Activated naive CD8-positive, alpha-beta T cell treated with anti-CD3 and anti-CD28 coated beads, Interleukin-2, amount 10 ng/mL, durations not matched to agents 7 days and 5 days (primary cell): ENCODE measurements at places on chromosomes 5 and 9. TPM values are rescaled to one million over a fixed set of nuclear protein-coding genes. Genes with fewer than 3 reads are reported as not detected.

Gene SLC34A3
- not detected for total RNA-seq

Gene WDR31
- total RNA-seq = 1.00 TPM

GRCh38 chr5:68196876-68197275 is 18.7 kb upstream of the PIK3R1 start:
- H3K4me3 ChIP-seq = no peak overlapping the region
- H3K27ac ChIP-seq = no peak overlapping the region
- no peak for DNase-seq
- H3K36me3 ChIP-seq = no peaks in the 10 kb centered on the region
- peaks cover 4% of the 10 kb centered on the region for H3K27me3 ChIP-seq
- H3K4me1 ChIP-seq = peaks cover 2% of the 10 kb centered on the region

GRCh38 chr5:176469296-176469695 is 21.1 kb downstream of the FAF2 start:
- peaks cover 6% of the 10 kb centered on the region for H3K4me1 ChIP-seq
- H3K27ac ChIP-seq = no peak overlapping the region
- H3K4me3 ChIP-seq = no peak overlapping the region
- H3K36me3 ChIP-seq = peaks cover 17% of the 10 kb centered on the region
- H3K27me3 ChIP-seq = no peaks in the 10 kb centered on the region
- DNase-seq = no peak

GRCh38 chr9:26326563-26326962 is 566.0 kb downstream of the CAAP1 start:
- DNase-seq = no peak
- no peaks in the 10 kb centered on the region for H3K36me3 ChIP-seq
- H3K4me3 ChIP-seq = no peak overlapping the region
- H3K27ac ChIP-seq = no peak overlapping the region
- no peaks in the 10 kb centered on the region for H3K27me3 ChIP-seq

GRCh38 chr5:89098199-89098756 is 215.3 kb upstream of the MEF2C start:
- no peak overlapping the region for H3K4me3 ChIP-seq
- H3K27ac ChIP-seq = no peak overlapping the region
- DNase-seq = no peak
- no peaks in the 10 kb centered on the region for H3K4me1 ChIP-seq
- H3K27me3 ChIP-seq = no peaks in the 10 kb centered on the region

DNA sequence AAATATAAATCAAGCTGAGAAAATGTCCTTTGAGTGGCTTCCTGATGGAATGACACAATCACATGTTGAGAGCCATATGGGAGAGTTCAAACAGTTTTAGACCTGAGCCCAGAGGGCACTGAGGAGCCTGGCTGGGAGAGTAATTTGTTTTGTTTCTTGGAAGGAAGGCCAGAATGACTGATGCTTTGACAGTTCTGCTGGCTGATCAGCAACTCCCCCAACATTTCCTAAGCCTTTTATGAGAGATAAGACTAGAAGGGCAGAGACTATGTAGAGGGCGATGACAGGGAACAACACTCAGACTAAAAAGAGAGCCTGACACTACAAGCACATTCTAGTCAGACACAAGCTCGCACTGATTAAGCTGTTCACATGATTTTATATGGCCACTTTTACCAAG is 169.2 kb downstream of the COX7C start:
- H3K4me3 ChIP-seq = no peak overlapping the region
- H3K36me3 ChIP-seq = no peaks in the 10 kb centered on the region
- DNase-seq = no peak

GRCh38 chr5:79738349-79738748 is 48.7 kb downstream of the CMYA5 start:
- H3K27ac ChIP-seq = peak overlapping the region; percentile 90
- DNase-seq = no peak
- H3K27me3 ChIP-seq = peaks cover 25% of the 10 kb centered on the region
- H3K4me1 ChIP-seq = peaks cover 45% of the 10 kb centered on the region
- peaks cover 35% of the 10 kb centered on the region for H3K36me3 ChIP-seq

DNA sequence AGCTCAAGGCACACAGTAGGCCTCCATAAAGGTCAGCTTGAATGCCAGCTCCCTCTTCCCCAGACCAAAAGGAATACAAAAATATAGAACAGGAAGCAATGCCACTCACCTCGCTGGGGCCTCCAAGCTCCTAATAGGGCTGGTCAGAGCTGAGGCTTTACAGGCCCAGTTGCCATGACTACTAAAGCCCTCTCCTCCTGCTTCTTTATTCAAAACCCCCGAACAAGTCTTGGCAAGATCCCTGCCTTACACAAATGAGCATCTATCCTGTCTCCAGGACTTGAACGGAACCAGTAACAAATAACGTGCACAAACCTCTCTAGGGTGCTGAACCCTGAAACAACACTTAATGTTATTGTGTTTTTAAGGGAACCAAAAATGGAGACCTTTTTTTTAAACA is 136.3 kb downstream of the SIL1 start:
- DNase-seq = no peak
- H3K4me3 ChIP-seq = no peak overlapping the region
- H3K4me1 ChIP-seq = peaks cover 1% of the 10 kb centered on the region

- H3K27me3 ChIP-seq = no peaks in the 10 kb centered on the region
- no peak overlapping the region for H3K27ac ChIP-seq
- DNase-seq = no peak
Measured at GRCh38 chr9:85713897-85714296, 27.9 kb downstream of the AGTPBP1 start.

DNA sequence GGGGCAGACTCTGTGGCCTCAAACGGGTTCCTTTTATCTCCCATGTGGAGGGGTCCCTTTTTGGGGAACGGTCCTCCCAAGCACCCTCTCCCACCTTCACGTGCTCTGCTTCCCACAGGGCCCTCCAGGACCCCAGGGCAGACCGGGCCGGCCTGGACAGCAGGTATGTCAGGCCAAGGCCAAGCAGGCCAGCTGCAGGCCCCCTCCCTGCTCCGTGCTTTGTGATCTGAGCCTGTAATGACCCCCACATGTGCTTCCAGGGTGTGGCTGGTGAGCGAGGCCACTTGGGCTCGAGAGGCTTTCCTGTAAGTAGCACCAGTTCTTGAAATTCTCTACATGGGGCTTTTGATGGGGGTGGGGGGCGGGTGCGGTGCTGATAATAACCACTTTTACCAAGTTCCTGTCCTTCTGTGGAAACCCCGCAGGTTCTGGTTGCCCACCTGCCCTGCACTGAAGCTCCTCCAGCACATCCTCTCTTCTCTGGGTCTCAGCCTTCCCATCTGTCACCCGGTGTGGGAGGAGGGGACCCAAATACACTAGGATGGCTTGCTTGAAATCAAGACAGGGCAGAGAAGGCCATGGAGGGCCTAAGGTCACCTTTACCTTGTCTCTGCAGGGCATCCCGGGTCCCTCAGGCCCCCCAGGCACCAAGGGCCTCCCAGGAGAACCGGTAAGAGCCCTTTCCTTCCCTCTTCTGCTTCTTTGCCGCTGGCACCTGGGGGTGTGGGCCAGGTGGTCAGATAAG is 57.9 kb upstream of the ORM1 start:
- H3K36me3 ChIP-seq = no peaks in the 10 kb centered on the region
- DNase-seq = no peak
- H3K4me1 ChIP-seq = no peaks in the 10 kb centered on the region
- peaks cover 3% of the 10 kb centered on the region for H3K27me3 ChIP-seq

DNA sequence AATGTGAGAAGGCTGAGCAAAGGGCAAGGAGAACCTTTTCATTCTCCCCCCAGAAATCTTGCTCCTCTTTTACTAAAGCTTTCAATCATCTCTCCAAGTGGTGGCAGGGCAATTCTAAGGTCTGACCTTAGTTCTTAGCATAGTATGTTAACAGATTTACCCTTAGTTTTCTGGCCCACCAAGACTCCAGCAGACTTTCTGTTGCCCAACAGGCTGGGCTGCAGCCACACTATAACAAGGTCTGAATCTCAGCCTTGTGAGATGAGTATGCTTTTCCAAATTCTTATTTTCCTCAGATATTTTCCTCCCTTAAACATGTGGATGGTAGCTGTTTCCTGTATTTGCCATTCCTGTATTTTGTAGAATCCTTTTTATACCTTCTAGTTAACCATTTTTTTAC is 69.5 kb downstream of the NIPBL start:
- H3K27ac ChIP-seq = no peak overlapping the region
- peaks cover 6% of the 10 kb centered on the region for H3K4me1 ChIP-seq
- DNase-seq = no peak
- H3K4me3 ChIP-seq = no peak overlapping the region
- no peaks in the 10 kb centered on the region for H3K36me3 ChIP-seq

DNA sequence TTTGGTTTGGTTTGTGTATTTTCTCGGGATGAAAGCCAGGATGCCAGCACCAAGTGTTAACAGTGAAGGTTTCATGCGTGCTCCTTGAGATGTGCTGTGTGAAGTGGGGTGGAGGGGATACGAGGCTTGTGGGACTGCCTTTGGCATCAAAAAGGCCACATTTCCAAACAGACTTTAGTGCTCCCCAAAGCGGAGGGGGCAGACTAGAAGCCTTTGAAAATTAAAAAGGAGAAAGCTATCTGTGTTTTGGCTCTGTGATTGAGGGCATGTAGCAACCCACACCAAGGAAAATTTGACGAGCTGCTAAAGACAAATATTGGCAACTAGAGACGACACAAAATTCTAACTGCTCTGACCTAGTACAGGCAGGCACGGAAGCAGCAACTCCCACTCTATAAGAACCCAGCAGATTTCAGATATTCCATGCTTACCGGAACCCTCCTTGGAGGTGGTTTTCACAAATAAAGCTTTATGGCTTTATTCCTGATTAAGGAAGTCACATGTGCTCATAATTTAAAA is 154.5 kb downstream of the ARSB start:
- no peak overlapping the region for H3K4me3 ChIP-seq
- H3K4me1 ChIP-seq = no peaks in the 10 kb centered on the region
- DNase-seq = no peak
- no peaks in the 10 kb centered on the region for H3K27me3 ChIP-seq
- H3K27ac ChIP-seq = no peak overlapping the region

- no peak overlapping the region for H3K4me3 ChIP-seq
- H3K27me3 ChIP-seq = no peaks in the 10 kb centered on the region
- no peak overlapping the region for H3K27ac ChIP-seq
Measured at GRCh38 chr5:81626524-81626923, 124.4 kb downstream of the SSBP2 start.

- H3K36me3 ChIP-seq = no peaks in the 10 kb centered on the region
- peaks cover 2% of the 10 kb centered on the region for H3K27me3 ChIP-seq
- H3K27ac ChIP-seq = no peak overlapping the region
- no peak overlapping the region for H3K4me3 ChIP-seq
- H3K4me1 ChIP-seq = peaks cover 2% of the 10 kb centered on the region
Measured at GRCh38 chr5:81795666-81796065, 44.8 kb upstream of the SSBP2 start.

GRCh38 chr9:128065907-128066712 is 1.0 kb downstream of the NAIF1 start:
- H3K4me1 ChIP-seq = peaks cover 37% of the 10 kb centered on the region
- DNase-seq = no peak
- peaks cover 9% of the 10 kb centered on the region for H3K36me3 ChIP-seq
- no peaks in the 10 kb centered on the region for H3K27me3 ChIP-seq
